CD4-positive, alpha-beta T cell treated with Interleukin-4 for 4 hours (primary cell): ENCODE measurements at places on chromosomes 6 and 20.

DNA sequence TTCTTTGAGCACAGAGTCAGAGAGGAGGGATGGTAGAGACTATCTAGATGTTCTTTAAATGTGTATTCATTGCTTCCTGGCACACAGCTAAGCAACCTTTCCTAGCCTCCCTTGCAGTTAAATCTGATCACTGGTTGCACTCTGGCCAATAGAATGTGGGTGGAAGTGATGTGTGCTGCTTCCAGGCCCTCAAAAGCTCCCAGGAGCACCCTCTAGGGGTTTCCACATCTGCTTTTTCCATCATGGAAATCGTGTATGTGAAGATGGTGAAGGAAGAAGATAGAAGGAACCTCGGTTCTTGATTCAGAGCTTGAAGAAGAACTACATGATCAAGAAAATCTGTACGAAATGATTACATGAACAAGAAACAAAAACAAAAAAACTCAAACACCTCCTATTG lies 149.8 kb upstream of the JAG1 start:
- no peak for DNase-seq

DNA sequence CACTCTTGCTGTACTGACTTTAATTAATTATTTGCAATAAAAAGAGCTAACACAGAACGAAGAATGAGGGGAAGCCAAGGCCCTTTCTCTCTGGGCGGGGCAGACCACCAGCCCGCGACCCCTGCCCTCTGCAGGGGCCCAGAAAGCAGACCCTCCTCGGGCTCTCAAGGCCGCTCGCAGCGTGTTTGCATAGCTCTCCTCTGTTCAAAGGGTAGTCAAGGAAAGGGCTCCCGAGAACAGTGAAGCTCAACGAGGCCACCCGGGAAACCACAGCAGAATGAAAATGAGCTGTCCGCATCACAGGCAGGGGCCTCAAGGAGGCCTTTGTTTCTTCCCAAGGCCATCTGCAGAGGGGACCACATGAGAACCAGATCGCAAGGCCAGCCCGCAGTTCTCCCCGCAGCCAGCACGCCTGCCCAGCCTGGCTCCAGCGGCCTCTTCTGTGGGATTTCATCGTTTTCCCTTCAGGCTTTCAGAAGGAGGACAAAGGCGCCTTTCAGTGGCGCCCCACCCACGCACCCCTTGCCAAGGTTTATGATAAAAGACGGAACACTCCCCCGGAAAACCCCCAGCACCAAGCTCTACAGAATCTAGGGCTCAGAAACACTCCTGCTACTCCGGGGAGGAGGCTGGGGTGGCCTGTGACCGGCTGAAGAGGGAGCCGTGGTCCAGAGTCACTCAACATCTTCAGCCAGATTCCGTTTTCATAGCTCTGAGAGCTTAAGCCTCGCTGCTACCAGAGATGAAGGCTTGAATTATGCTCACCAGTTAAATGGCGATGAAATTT lies 25.3 kb downstream of the ACSS1 start:
- DNase-seq: no peak

GRCh38 chr20:3188823-3189413 lies 15.6 kb downstream of the DDRGK1 start:
- no peak for DNase-seq

DNA sequence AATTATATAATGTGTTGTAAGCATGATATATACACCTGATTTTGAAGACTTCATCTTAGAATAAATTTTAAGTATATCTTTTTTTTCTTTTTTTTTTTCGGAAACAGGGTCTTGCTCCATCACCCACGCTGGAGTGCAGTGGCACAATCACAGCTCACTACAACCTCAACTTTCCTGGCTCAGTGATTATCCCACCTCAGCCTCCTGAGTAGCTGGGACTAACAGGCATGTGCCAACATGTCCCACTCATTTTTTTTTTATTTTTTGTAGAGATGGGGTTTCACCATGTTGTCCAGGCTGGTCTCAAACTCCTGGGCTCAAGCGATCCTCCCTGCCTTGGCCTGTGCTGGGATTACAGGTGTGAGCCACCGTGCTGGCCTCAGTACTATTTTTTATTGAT lies 17.1 kb downstream of the VPS52 start:
- DNase-seq: no peak

DNA sequence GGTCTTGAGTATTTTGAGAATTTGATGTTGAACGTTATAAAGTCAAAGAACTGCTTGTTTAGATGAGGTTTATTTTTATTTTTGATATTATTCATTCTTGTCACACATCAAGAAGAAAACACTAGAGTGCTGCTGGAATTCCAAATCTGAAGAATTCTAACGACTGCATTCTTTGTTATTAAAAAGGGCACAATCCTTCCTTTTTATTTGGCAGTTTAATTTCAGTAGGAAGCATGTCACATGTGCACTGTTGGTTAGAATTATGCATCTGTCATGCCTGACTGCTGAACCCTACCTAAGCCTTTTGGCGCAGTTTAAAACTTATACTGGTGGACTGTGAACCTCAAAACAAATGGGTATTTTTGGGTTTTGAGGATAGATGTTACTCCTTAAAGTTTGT lies 4.0 kb downstream of the ID4 start:
- no peak for DNase-seq

GRCh38 chr20:14284443-14284842 lies 53.0 kb downstream of the FLRT3 start:
- DNase-seq: no peak

- DNase-seq: no peak
Measured at GRCh38 chr20:17641520-17641964, 40.5 kb downstream of the RRBP1 start.

- DNase-seq: no peak
Measured at GRCh38 chr6:79544299-79544927, 7.2 kb upstream of the LCA5 start.

- DNase-seq: no peak
Measured at GRCh38 chr6:107125771-107126170, 10.5 kb upstream of the BEND3 start.

- no peak for DNase-seq
Measured at GRCh38 chr6:66533921-66534404, 826.9 kb upstream of the EYS start.

DNA sequence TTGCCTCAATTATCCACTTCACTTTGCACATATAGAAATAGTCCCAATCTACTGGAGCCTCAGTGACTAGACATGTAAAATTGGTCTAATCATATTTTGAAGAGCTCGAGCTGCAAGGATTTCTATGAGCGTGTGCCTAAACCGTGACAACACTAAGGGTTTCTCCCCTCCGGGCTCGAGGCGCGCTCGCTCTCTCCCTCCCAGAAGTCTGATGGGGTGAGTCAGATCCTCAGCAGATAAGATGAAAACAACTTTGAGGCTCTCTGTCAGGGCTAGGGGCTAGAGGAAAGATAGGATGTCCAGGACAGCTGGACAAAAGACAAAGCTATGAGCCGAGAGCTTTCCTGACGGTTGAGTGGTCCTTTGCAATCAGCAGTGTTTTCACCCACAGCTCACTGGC lies 16.8 kb downstream of the GNAS-AS1 start:
- no peak for DNase-seq

DNA sequence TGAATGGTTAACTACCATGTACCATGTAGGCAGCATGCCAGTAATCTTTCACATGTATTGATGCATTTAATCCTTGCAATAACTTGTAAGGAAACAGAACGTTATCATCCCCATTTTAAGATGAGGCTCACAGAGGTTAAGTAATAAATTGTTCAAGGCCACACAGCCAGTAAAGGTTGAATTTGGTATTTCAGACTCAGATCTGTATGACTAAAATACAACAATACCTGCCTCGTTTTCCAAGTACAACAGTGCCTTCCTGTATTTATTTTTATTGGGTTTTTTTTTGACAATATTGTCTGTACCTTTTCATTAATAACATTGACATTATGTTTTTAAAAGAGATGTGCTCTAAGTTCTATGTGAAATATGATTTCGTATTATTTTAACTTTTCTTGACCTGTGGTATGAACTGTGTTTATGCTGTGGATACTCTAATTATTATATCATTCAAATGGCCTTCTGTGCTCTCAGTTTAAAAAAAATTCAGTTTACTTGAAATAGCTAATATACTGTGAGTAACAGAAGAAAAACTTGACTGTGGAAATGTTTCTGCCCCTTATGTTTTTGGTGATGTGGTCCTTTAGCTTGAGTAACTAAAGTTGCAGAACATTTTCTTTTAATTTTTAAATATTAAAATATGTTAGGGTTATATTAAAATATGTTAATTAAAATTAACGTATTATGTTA lies 39.7 kb downstream of the XRN2 start:
- DNase-seq: no peak

GRCh38 chr20:63163596-63164483 lies 52.1 kb downstream of the YTHDF1 start:
- no peak for DNase-seq

DNA sequence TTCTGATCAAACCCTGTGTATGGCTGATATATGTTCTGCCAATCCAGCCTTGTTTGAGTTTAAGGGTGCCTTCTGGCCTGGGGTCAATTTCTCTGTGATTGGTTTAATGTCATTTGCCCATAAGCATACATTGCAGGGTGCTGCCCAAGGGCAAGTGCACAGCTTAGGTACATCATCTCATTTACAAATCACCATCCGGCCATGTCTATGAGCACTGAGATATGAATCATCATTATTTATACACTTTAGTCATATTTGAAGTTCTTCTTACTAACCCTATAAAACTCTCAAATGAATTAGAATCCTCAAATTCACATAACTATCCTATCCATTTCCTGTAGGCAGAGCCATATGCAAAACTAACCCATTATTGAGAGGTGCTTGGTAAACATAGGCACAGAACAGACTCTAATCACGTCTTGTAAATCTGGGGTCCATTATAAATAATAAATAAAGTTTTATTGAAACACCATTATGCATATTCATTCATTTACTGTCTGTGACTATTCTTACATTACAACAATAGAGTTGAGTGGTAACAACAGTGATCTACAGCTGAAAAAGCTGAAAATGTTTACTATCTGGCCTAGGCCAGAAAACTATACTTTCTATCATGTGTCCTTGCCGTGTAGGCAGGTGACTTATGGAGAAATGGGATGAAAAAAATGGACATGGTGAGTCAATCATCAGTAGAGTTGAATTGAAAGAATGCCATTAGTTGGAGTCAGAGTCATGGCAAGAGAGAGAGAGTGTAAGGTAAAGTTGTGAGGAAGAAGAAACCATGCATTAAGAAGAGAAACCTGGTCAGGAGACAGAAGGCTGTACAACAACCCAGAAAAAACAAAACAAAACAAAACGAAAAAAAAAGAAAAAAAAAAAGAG lies 25.0 kb downstream of the KCNQ5 start:
- no peak for DNase-seq

GRCh38 chr6:123439371-123439770 lies 197.4 kb downstream of the TRDN start:
- no peak for DNase-seq

GRCh38 chr6:113292646-113293422 lies 564.3 kb upstream of the MARCKS start:
- DNase-seq: no peak

DNA sequence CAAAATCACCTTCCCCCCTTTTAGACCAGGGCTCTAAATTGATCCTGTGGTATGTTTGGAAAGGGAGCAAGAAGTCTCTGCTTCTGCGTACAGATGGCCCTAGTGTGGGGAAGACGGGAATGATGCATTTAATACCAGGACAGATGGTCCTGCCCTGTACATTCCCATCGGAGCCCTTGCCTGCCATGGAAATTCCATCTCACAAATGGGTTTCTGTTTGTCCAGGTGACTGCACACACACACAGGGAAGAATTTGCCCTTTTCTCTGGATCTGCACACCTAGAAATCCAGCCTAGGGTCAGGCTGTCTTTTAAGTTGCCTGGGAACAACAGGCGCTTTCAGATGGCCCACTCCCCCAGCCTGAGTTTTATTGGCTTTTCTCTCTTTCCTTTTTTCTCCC lies 1.3 kb downstream of the MAS1 start:
- no peak for DNase-seq

DNA sequence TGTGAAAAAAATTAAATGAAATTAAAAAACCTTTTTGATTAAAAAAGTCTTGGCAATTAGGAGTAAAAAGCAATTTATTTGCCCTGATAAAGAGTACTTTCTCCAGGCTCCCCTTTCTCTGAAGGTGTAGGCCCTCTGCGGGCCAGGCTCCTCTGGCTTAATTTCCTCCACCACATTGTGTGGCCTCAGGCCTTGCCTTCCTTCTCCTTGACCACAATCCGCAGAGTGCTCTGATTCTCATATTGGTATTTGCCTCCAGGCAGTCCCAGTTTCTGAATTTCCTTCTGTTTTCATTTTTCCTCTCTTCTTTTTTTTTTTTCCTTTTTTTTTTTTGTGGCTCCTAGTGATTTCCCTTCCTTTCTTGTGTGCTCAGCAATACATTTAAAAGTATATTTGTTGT lies 96.4 kb downstream of the AIG1 start:
- no peak for DNase-seq

DNA sequence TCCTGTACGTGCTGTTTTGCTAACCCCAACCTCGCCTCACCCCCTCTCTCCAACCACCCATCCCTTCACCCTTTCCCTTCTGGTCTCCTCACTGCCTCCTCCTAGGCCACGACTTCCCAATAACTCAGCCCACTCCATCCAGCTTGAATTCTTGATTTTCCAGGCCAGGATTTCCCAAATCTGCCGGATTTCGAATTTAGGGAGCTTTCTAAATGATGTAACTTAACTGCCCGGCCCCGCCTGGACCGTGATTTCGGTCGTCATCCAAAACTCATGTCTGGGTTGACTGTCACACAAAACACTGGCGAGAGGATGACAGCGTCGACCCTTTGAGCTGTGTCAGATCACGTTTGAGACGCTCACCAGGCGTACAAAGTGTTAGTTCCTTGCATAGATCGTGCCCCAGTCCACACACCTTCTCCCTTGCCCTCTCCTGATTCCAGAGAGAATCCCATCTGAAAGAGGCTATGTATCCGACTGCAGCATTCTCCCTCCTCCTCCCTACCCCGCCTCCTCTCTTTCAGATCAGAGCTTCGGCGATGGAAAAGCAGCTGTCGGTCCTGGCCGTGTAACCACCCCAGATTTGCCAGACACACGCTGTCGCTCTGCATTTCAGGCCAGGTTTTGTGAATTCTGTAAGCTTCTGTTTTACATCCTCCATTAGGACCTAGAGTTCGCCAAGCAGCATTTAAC lies 168.2 kb downstream of the GPX5 start:
- DNase-seq: no peak

DNA sequence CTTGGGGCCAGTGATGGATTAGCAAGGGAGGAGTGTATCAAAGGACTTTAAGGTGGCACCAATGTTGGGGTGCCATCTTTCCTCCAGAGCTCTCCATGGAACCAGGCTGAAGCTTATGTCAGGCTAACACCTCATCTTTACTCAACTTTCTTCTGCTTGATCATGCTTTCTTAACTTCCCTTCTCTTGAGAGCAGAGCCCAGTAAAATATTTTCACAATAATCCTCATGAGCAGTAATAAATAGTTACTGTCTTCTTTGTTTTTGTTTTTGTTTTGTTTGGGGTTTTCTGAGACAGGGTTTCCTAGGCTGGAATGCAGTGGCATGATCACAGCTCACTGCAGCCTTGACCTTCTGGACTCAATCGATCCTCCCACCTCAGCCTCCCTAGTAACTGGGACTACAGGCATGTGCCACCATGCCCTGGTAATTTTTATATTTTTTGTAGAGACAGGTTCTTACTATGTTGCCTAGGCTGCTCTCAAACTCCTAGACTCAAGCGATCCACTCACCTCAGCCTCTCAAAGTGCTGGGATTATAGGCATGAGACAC lies 127.9 kb upstream of the TOP1 start:
- DNase-seq: no peak

DNA sequence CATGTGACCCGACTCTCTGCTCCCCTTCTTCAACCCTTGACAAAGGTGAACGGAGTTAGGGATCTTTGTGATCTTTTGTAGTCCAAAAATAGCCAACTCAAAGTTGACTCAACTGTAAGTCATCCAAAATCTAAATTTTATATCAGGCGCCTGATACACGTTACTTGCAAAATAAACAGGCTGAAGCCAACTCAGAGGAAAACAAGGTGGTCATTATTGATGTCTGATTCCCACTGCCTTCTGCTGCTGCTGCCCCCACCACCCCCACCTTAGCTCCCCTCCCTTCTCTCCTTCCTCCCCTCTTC lies 13.2 kb upstream of the RNF8 start:
- DNase-seq: no peak
